ENCODE measurements at places on chromosomes 3 and 15.

- no peak for DNase-seq
These were observed 1258.2 kb upstream of the ALCAM start for GRCh38 chr3:104108522-104108921.

DNA sequence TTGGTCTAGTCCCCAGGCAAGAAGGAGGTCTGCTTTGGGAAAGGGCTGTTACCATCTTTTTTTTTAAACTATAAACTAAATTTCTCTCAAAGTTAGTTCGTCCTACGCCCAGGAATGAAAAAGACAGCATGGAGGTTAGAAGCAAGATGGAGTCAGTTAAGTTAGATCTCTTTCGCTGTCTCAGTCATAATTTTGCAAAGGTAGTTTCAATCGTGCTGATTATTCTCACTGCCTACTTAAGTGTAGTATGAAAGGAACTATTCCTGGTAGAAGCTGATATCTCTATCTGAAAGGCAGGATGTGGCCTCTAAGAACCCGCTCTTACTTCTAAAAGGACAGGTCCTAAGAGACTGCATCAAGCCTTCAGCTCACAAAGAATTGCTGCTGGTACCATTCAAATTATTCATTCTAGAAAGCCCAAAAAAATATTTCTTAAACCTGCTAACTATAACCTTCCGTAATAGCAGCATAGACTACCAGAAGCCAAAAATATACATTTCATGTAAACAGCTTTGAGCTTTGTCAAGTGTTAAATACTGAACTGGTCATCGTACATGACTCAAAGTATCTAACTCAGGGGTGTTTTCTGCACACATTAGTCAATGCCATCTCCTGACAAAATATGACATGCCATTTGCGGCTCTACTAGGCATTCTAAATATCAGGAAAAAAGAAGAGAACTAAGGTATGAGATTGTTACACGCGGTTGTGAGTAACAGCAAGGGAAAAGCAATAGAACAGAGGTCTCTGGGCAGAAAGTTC is 96.0 kb upstream of the CCDC80 start:
- DNase-seq, result no peak

- DNase-seq, result no peak
These were observed 116.9 kb upstream of the ABHD17C start for GRCh38 chr15:80578206-80578595.

- no peak for DNase-seq
These were observed 1298.5 kb downstream of the ROBO2 start for GRCh38 chr3:78338405-78338804.

DNA sequence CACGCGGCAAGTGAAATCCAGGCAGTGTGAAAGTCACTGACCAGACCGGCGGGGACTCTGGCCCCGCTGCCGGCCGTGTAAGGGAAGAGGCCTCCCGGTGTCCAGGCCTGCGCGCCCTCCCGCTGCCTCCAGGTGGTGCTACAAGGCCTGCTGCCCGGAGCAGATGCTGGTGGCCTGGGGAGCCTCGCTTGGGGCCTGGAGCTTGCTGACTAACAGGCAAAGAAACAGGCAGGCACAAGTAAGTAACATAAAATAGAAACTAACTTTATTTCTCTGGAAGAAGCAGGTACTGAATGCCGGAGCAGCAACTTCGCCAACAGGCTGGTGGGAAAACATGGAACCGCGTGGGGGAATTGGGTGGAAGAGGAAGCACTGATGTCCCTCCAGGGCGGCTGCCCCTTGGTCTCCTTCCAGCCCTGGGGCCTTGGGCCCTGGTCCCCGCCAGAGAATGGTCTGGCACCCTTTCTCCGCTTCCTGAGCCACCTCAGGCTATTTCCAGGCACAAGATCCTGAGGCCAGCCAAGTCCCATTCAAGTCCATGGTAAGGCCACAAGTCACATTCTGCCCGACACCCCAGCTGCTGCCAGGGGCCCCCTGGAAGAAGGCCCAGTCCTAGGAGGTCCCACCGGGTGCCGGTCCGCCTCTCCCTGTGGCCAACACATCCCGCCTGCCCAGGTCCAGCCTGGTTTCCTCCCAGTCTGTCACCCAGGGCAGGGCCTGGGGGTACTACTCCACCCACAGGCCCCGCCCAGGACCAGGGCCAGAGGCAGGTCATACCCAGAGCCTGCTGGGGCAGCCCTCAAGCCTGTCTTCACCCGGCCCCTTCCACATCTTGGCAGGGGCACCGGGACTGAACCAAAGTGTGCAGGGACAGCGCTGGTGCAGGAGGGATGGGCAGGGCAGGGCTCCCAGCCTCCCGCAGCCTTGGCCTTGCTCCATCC is 45.0 kb downstream of the TNK2 start:
- DNase-seq, result peak; percentile 96

DNA sequence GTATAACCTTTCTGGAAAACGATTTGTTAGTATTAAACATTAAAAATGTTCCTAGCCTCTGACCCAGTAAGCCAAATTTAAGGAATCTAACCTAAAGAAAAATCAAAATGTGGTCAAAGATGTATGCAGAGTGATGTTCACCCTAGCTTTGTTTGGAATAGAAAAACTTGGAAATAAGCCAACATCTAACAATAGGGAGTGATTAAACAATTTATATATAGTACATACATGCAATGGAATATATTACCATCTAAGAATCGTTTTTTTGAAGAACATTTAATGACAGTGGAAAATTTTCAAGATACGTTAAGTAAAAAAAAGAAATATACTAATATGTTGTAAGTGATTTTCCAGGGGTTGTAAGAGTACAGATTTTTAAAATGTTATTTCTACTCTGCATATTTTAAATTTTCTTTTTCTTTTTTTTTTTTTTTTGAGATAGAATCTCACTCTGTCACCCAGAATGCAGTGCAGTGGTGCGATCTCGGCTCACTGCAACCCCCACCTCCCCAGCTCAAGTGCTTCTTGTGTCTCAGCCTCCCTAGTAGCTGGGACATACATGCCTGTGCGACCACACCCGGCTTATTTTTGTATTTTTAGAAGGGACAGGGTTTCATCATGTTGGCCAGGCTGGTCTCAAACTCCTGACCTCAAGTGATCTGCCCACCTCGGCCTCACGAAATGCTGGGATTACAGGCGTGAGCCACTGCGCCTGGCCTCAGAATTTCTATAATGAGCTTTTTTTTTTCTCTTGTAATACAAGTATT is 54.9 kb downstream of the ANP32A start:
- DNase-seq, result peak; percentile 14

- no peak for DNase-seq
These were observed 57.2 kb downstream of the SNX4 start for GRCh38 chr3:125462722-125463299.

- DNase-seq, result no peak
These were observed 27.3 kb downstream of the ADCY5 start for GRCh38 chr3:123421353-123422174.

GRCh38 chr15:74044267-74045110 is 37.9 kb downstream of the GOLGA6A start:
- DNase-seq, result no peak

DNA sequence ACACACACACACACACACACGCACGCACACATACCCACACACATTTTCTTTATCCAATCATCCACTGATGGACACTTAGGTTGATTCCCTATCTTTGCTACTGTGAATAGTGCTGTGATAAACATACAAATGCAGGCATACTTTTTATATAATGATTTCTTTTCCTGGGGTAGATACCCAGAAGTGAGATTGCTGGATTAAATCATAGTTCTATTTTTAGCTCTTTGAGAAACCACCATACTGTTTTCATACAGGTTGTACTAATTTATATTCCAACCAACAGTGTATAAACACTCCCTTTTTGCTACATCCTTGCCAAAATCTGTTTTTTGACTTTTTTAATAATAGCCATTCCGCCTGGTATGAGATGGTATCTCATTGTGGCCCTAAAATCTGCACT is 94.5 kb upstream of the GK5 start:
- DNase-seq, result no peak

GRCh38 chr3:150755902-150756301 is 7.1 kb downstream of the SIAH2 start:
- no peak for DNase-seq

DNA sequence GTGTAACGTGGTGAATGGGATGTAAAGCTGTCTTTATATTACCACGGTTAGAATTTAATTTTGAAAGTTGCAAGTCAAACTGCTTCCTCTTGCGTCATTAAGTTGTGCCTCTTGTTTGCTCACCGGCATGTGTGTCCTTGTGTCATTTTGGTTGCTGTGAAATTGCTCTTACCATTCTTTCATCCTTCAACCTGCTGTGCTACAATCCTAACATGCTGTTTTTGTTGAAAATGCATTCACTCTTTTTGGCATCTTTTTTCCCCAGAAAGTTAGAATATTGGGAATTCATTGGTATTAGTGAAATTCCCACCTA is 164.7 kb downstream of the PGPEP1L start:
- DNase-seq, result no peak

DNA sequence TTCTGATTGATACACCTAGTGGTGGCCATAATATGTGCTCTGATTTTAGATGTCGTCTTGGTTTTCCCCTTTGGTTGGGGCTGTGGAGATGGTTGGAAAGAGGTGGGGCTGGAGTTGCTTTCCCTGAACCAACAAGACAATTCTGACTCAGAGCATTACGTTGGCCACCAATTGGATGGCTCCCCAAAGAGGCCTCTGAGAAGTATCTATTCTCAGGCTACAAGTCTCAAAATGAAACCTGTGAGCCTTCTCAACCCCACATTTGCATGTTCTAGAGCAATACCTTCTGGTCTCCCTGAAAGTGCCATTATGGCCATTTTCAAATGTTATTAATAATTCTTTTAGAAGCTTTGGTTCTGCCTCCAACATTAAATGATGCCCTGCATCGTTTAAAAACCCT is 188.4 kb upstream of the WNT5A start:
- DNase-seq, result no peak

DNA sequence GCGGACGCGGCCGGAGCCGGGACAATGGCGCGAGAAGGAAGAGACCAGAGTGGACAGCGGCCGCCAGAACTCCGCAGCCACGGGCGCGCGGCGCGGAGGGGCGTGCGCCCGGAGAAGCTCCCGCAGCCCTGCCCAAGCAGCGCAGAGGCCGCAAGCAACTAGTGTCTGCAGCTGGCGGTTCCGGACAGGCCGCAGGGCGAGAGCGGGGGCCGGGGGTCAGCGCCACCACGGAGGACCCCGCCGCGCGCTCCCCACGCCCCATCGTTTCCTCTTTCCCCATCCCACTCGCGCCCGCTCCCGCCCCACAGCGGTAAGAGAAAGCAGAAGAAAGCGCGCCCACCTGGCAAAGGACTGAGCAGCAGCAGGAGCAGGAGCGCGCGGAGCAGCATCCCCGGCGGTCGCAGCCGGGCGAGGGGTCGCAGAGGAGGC is 440 bp downstream of the PRTG start:
- DNase-seq, result no peak

- no peak for DNase-seq
These were observed 51.9 kb downstream of the BBX start for GRCh38 chr3:107574650-107575049.

DNA sequence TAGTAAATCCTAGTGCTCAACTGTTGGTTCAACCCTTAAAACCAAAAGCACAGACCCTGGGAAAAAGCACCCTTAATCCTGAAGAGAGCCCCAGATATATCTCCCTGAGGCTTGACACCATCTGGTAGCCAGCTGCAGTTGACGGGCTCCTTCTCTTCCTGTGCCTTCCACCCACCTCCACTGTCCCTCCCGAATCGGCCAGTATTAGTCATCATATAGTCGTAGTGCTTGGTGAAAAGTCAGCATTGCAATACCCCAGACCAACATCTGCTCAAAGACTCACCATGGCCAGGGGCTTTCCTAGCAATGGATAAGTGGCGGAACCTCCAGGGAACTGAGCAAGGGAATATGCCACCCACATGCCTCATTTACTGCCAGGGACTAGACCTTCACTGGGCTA is 125.6 kb upstream of the CRBN start:
- DNase-seq, result no peak

DNA sequence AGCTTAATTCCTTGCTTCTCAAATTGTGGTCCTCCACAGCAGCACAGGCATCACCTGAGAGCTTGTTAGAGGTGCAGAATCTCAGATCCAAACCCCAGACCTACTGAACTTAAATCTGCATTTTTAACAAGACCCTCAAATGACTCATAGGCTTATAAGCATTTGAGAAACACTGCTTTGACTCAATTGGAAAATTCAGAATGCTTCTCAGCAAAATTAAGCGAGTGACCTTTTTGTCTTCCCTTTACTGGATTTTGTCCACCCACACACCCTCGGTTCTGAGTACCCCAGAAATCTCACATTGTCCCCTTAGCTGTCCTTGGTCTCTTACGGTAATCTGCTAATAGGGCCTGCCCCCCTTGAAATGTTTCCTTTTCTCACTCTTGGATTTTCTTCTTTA is 17.9 kb downstream of the CD80 start:
- no peak for DNase-seq

DNA sequence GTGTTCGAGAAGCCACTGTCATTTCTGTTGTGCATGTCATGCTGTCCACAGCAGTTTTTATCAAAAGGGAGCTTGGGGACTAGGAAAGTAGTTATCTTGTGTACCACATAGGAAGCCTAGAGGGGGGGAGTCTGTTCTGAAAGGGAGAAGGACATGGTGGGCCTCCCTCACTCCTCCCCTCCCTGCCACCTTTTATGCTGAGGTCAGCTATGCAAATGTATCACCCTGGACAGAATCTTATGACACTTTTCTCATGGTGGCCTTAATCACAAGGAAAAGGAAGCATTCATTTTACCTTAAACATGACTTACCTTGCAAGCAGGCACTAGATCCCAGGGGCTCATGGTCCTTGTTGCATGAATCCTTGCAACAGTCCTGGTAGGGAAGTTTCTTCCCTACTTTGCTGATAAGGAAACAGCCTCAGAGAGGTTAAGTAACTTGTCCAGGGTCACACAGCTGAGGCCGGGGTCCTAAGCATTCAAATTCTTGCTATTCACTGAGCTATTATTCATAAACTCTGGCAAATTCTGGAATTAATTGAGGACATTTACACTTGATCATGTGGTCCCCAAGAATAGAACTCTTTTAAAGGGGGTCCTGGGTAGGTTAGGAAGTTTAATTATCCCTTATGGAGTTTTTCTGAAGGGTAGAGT is 81.1 kb upstream of the SLC6A1 start:
- DNase-seq, result no peak

DNA sequence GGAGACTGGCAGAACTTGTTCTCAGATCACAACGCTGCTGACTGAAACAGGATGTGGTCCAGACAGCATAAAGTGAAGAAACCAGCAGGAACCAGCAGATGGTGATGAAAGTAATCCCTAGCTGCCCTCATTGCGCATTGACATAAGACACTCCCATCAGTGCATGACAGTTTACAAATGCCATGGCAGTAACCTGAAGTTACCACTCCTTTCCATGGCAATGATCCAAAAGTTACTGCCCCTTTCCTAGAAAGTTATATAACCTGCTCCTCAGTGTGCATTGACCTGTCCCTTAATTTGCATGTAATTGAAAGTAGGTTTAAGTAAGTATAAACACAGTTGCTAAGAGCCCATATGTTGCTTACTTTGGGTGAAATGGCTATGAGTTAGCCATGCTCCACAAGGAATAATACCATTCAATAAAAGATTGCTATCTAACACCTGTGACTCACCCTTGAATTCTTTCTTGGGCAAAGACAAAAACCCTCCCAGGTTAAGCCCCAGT is 149.1 kb upstream of the CD96 start:
- DNase-seq, result no peak
